ENCODE measurements at places on chromosomes 6 and 20.

GRCh38 chr6:2441601-2442475, 196.4 kb upstream of the GMDS start:
- no peak for DNase-seq

DNA sequence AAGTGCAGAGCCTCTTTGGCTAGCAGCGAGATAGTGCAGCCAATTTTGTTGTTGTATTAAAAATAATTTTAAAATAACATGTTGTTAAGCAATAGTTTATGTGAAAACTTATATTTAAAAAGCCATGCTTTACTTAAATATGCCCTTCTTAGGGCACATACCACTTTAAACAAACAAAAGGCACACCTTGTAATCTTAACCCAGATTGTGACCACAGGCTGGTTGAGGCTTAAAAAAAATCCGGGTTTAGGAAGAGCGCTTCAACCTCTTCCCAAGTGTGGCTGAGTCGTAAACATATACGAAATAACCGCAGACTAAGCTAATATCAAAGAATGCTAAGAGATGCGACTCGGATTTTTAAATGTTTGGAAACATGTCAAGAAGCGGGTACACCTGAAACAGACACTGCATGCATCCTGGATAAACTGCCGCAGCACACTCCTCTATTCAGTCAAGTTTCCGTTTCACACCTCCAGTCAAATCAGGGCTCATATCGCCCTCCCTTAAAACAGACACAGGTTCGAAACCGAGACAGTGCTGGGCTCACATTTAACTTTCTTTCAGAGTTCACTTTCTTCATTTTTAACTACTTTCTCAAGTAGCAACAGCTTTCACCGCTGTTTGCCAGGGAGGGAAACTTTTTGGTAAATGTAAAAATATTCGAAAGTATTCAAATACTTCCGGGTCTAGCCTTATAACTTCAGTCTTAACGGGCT, 1.5 kb downstream of the DEK start:
- no peak for DNase-seq

- no peak for DNase-seq
Measured at GRCh38 chr6:158011478-158011920, 29.8 kb downstream of the SYNJ2 start.

- no peak for DNase-seq
Measured at GRCh38 chr6:150755042-150755441, 110.5 kb upstream of the MTHFD1L start.

DNA sequence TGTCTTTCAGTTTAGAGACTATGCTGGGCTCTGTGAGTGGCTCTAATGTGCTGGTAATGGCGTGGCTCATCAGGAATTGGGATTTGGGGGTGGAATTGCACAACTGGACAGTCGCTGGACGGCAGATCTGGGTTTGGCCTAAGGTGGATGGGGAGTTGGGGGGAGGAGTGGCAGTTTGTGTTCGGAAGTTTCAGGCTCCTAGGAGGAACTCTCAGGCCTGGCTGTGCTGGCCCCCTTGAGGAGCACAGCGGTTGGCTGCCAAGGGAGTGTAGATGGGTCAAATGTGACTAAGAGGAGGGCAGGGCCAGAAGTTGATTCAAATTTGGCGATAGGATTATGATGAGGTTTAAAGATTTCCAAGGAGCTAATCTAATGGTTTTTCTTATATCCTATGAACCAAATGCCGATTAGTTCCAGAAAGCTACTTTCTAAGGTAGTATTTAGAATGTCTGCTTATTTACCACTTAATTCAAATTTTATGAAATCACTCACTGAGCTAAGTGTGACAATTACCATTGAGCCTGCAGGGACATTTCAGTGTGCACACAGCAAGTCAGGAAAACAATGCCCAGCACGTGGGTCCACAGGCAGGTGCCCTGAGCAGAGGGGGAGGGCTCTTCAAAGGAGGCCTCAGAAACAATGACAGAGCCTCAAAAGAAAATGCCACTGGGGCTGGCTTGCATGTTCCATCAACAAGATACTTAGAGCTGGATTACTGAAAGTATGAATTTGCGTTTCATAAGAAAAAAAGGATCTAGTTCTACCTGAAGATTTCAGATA, 111.0 kb downstream of the GJA10 start:
- no peak for DNase-seq

GRCh38 chr6:85125526-85125925, 324.4 kb upstream of the NT5E start:
- DNase-seq: no peak

- no peak for DNase-seq
Measured at GRCh38 chr20:60007464-60007863, 49.2 kb downstream of the CDH26 start.

GRCh38 chr20:3156811-3157619, 2.6 kb downstream of the FASTKD5 start:
- DNase-seq: no peak

- no peak for DNase-seq
Measured at GRCh38 chr6:67336014-67336413, 1299.1 kb upstream of the ADGRB3 start.

GRCh38 chr20:56204206-56204605, 44.3 kb upstream of the MC3R start:
- no peak for DNase-seq

DNA sequence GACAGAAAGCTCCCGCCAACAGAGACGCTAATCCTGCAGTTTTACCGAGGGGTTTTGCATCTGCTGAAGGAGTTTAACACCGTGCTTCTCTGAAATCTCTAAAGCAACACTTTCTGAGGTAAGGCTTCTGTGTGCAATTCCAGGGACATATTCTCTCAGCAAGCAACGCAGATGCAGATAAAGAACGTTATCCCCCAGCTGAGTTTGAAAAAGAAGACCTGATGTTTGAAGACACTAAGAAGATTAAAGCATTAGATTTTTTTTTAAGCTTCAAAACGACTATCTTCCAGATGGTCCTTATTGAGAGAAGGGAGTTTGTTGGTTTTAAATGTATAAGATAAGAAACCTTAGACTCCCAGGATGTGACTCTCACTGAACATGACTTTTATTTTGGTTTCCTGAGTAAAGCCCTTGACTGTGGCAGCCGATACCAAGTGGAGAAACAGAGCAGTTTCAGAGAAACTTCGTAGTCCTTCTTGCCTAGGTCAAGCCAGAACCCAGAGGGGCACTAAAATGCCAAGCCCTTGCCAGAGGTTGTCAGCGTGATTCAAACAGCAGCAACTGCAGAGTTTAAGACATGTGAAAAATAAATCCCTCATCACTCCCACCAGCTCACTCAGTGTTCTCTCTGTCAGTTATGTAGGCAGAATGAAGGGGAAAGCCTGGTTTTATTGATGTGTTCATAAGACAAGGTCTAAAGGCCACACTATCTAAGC, 353.3 kb upstream of the CNR1 start:
- no peak for DNase-seq

GRCh38 chr6:120903836-120904235, 430.4 kb downstream of the TBC1D32 start:
- no peak for DNase-seq

GRCh38 chr6:39929733-39930461, 4.4 kb downstream of the MOCS1 start:
- no peak for DNase-seq

Measured in left colon (tissue), 2 donors.